H7 (cell line): ENCODE measurements at places on chromosomes 11 and 22.
A peak's percentile ranks its signal among the peaks of the same experiment; 100 is the strongest.

DNA sequence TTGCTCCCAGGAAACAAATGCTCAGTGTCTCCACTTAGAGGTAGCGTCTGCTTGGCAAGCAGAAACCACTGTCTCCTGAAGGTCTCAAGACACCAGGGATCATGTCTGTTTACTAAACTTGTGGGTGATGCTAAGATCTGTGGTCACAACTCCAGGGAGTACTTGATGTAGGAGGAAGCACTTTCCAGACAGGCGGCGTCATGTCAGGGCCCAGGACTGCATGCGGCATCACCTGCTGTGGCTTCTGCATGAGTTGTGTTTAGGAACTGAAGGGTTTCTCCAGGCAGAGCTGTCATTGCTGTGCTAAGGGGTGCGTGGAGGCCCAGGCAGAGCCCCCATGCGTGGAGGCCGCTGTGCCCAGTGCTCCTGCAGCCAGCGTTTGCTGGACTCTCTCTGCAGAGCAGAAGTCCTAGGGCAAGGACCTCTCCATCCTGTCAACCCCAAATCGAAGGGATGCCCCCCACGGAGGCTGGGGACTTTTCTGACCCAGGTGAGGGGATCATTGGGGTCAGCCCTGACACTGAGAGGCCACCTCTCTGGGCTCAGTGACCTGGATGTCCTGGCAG, 8.1 kb upstream of the PANX2 start:
- no peak for DNase-seq

DNA sequence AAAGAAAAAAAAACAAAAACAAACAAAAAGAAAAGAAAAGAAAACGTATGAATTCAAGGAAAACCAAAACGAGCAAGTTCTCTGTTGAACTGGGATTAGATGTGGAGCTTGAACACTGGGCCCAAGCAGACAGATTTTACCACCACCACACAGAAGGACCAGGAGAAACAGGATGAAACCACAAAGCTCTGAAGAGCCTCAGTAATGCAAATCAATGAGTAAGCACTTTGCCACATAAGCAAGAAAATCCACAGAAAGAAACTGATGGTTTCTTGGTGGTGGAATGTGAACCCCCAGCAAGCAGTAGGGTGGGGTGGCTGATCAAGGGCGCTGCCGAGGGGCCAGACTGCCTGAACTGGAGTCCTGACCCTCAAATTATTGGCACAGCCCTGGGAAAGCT, 50.9 kb upstream of the NFRKB start:
- DNase-seq, result no peak

DNA sequence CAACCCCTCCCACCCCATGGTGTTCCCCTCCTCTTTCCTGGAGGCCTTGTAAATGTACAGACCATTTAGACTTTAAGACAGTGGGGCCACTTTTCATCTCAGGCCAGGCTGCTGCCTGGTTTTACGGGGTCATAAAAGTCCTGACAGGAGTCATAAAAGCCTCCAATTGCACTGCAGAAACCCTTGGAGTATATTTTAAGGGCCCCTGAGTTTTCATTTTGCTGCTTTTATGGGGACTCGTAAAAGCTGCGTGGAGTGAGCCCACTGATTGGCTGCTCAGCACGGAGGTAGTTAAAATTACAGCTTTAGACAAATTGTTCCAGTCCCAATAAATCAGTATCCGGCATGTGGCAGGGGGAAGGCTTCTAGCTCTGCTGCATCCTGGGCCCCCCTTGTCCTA, 627.6 kb downstream of the NTM start:
- DNase-seq, result no peak

DNA sequence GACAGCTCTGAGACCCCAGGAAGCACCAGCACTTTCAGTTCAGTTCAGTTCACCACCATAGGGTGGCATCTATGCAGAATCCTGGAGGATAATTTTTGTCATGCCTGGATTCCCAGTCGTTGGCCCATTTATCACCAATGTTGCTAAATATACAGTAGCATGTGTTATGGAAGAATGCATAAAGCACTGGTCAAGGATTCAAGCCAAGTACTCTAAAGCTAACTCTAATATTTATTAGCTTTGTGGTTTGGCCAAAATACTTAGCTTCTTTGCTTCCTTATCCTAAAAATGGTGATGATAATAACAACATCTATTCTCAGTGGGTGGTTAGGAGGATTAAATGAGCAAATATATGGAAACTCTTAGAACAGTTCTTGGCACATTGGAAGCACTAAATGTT, 294.7 kb upstream of the ZC3H12C start:
- no peak for DNase-seq

GRCh38 chr11:34284156-34284555, 73.7 kb downstream of the ABTB2 start:
- DNase-seq, result no peak

- peak; percentile 89 for DNase-seq
Observed at GRCh38 chr11:116732271-116733042, 40.3 kb downstream of the BUD13 start.

DNA sequence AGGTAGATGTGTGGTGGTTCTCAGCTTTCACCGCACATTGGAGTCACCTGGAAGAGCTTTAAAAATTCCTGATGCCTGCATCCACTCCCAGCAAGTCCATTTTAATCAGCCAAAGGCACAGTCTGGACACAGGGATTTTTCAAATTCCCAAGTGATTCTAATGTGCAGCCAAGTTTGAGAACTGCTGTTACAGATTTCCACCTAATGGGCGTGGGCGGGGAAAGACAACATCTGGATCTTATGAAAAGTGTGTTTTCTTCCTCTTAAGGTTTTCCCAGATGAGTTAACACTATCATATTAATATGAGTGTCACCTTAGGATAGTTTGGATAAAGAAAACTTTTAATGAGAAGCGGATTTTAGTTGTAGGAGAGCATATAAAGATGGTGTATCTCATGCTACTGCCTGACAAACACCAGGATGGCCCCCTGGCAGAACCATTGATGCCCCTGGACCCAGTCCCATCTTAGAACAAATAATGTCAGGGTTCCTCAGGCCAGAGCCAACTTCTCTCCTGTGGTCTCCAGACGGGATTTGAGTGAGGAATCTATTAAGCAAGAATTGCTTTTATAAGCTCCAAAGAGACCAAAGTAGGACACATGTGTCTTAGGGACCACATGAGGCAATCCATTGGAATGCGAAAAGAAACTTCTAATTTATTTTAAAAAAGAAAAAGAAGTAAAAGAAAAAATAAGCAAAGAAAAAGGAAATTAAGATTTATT, 31.9 kb downstream of the POU2AF1 start:
- DNase-seq, result no peak

DNA sequence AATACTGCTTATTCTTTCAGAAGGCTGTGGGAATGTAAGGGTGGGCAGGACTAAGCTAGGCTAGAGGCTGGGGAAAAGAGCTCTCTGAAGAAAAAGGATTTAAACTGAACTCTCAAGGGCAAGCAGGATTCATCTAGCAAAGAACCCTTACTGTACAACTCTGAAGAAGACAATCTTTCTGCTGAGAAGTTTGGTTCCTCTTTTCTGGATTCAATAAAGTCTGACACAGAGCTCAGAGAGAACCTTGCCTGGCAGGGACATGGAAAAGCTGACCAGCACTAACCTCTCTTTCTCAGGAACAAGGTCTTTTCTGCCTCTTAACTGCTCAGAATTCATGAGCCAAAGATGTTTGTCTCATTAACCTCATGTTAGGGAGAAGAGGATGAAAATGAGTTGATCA, 388.4 kb upstream of the DDI1 start:
- DNase-seq, result no peak

GRCh38 chr11:44725757-44726282, 942 bp upstream of the TSPAN18 start:
- DNase-seq, result no peak

DNA sequence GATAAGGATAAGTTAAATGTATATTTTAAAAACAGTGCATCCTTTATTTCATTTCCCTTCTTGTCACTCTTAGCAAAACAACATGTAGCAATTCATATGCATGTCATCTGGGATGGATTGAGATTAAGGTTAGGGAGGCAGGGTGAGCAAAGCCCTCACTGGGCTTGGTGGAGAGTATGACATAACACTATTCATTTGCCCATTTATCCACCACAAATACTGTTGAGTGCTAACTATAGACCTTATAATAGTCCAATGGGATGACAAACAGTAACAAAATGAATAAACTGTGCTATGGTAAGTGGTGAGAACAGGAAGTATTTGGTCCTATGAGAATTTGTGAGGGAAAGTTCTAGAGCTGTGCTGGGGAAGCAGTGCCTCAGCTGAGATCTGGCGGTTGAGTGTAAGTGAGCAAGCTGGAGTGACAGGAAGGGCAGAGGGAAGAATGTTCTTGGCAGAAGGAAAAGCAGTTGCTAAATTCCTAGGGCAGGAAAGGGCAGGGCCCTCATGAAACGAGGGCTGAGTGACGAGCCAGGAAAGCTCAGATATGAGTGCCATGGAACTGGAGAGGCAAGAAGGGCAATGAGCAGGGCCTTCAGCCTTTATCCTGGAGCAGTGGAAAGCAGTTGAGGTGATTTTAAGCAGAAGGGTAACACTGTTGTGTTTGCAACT, 6.7 kb downstream of the HSD17B12 start:
- DNase-seq, result no peak

- no peak for DNase-seq
Observed at GRCh38 chr11:73359341-73359740, 16.9 kb upstream of the RELT start.

DNA sequence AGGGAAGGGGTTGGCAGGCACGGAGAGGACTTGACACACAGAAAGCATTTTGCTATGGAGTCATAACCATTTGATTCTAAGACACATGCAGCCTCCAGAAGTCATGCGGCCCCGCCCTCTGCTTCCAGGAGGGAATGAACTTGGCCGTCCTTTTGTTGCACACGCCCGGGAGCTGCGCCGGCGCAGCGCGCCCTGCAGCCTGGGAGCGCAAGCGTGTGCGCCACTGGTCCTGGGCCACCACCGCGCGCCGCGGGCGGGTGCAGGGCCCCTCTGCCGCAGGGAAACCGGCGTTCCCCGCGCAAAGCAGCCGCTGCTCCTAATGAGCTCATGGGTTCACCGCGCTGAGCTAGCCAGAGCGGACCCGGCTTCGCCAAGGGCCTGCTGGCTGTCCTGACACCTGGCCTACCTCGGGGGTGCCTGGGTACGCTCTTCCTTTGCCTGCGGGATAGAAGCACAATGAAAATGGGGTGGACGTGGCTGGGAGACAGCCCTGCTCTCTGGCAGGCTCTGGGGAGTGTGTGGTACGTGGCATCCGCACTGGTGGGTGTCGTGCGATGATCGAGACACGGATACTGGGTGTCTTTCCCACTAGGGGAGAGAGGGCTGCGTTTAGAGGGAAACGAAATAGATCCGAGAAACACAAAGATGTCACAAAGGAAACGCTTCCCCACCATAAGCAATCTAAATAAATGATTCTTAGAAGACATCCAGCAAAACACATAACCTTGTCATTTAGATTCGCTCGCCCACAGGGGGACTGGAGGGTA, 669 bp downstream of the MICAL3 start:
- DNase-seq, result peak; percentile 93
